CD4-positive, alpha-beta T cell treated with Interleukin-15 for 1 hour (primary cell): ENCODE measurements at places on chromosomes 1 and 21.

- DNase-seq, result no peak
These were observed 122.9 kb downstream of the MAST2 start for GRCh38 chr1:45926330-45926729.

GRCh38 chr21:44093761-44094160 is 13.4 kb upstream of the PWP2 start:
- DNase-seq, result no peak

GRCh38 chr1:247156787-247157232 is 15.0 kb downstream of the ZNF124 start:
- DNase-seq, result no peak

DNA sequence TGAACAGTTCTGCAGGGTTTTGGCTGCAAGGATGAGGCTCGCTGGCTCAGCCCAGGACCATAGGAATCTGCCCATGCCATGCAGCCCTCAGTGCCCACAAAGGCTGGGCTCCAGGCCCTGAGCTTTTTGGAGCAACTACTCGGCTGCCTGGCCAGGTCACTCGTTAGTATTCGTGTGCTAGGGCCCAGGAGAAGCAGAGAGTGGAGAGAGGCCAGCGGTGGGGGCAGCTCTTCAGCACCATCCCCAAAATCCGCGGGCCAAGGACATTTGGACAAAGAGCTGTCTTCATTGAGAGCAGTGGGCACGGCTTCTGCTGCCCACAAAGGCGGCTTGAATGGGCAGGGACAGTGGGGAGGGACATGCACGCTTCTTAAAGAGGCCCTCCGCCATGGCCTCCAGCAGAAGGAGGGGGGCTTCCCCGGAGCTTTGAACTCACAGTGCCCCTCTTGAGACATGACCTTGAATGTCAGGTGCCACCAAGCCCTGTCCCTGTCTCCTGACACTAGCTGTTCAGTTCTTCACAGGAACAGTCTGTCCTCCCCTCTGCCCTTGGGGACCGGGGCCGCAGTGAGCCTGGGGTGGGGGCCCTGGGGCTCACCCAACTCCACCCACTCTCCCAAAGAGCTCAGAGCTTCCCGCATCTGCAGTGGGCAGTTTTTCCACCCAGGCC is 106.1 kb upstream of the ARHGEF16 start:
- no peak for DNase-seq

- no peak for DNase-seq
These were observed 2.7 kb upstream of the S100A11 start for GRCh38 chr1:152039461-152039860.

- DNase-seq, result no peak
These were observed 196.3 kb upstream of the LMO4 start for GRCh38 chr1:87132284-87132870.

DNA sequence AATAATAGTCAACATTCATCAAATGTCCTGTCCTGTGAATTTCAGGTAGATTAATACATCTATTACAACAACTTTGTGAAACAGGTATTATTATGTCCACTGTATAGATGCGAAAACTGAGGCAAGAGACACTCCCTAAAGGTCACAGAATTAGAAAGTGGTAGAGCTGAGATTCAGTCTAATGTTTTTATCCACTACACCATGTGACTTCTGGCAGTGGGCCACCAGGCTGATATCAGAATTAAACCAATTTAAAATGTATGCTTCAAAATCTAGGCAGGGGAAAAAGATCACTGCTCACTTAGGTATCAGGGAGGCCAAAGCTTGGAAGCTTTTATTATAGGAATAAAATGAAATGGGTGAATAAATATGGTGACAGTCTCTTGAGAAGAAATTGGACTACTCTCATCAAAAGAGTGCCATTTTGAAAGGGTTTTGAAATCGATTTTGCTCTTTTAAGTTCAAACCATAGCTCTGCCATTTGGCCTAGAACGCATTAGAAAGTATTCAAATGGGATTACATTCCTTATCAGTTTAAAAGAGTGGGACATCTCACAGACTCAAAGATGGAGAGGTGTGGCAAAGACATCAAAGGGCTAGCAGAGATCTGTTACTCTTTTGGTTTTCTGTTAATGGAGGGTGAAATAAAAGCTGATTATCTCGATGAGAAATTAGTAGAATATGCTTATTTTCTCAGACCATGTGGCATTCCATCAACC is 1.9 kb downstream of the DDAH1 start:
- DNase-seq, result no peak

DNA sequence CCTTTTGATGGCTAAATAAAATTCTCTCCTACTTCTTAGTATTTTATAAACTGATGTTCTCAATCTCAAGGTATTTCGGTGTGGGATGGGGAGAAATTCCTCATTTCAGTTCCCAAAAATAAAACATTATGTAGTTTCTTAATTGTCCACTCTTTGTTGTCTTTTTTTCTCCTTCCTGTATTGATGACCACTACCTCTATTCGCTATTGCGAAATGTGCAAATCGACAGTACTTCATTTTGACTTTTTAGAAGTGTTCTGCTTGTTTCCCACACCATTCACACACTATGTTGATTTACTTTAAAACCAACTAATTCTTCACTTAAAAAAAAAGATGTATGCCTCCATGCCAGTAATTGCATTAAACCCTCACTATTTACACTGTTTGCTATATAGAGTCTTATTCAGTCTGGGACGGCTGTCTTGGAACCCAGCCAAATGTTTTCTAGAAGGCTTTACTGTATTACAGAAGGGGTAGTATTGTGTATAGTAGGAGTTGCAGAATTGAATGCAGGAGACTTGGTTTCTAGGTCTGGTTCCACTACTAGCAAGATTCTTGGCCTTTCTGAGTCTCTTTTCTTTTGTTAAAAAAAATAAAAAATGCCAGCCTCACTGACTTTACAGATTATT is 5.6 kb downstream of the RNF2 start:
- DNase-seq, result no peak

- no peak for DNase-seq
These were observed 1211.0 kb upstream of the ADGRL4 start for GRCh38 chr1:80217377-80217986.

GRCh38 chr1:96253246-96254035 is 468.1 kb upstream of the PTBP2 start:
- DNase-seq, result no peak

DNA sequence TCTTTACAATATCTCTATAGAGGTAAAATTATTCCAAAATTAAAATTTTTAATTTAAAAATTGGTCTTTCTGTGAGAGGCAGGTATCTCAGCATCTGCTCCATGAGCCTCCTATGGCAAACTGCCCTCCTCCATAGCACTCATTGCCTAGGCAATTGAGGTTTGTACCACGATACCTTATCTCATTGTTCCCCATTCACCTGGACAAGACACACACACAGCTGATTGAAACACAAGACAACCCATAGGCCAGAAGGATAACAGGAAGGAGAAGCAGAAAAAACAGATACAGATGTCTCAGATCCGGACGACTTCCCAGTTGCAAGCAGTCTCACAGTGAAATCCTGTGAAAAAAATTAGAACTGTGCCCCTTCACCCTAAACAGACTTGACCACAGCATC is 24.3 kb downstream of the RHBDL2 start:
- DNase-seq, result no peak

- no peak for DNase-seq
These were observed 120.9 kb upstream of the IPO9 start for GRCh38 chr1:201708085-201708512.

- DNase-seq, result no peak
These were observed 32.7 kb downstream of the C1orf21 start for GRCh38 chr1:184419350-184420161.

GRCh38 chr1:44233593-44233992 is 20.3 kb downstream of the DMAP1 start:
- no peak for DNase-seq

DNA sequence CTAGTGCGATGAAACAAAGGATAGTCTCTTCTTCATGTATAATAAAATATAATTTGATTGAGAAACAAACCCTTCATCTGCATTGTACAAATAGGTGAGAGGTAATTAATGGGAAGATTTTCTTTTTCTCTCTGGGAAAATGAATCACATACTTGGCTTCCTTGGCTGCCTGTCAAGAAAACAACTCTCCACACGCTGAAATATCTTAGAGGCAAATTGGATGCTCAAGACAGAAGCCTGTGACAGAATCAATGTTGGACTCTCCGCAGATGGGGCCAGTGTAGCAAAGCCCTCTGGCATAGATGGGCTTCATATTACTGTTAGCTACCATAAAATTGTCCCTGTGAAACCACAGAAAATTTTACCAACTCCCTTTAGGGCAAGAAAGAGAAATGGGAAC is 186.6 kb downstream of the GRIK1 start:
- DNase-seq, result no peak
